ENCODE measurements at places on chromosomes 4 and X. TPM values are rescaled to one million over a fixed set of nuclear protein-coding genes. Genes with fewer than 3 reads are reported as not detected.

CCDC160 gene
- not detected for total RNA-seq

DNA sequence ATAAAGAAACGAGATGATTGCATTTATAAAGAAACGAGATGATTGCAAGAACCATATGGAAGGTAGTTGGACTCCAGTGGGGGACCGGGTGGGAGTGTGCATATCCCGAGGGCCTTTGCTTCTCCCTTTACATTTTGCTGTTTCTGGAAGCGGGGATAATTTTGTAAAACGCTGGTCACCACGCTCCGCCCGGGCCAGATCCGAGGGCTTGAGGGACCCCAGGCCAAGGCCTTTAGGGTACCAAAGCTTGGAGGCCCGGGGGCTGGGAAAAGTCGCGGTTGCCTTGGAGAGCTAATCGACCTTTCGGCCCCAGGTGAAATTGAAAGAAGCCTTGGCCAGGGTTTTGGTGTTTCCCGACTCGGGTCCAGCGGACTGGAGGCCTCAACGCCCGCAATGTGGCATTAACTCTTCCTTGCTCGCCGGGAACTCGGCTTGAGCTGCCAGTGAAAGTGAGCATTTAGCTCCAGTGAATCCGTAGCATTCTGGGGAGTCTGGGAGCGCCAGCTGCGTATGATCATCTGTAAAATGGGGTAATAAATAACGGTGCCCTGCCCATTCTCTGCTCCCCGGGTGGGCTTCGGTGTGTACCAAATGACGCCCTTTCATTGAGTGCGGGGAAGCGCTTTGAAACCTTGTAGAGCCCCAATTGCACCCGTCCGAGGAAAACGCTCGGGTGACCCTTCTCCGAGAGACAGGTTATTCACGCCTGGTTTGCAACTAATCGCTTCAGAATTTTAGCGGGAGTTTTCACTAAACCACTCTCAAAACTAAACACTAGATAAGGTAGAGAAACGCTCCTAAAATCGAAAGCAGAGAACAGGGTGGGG is 4.5 kb downstream of the NKX3-2 start:
- no peak for DNase-seq

TBC1D8B gene
- 0.99 TPM for total RNA-seq

DNA sequence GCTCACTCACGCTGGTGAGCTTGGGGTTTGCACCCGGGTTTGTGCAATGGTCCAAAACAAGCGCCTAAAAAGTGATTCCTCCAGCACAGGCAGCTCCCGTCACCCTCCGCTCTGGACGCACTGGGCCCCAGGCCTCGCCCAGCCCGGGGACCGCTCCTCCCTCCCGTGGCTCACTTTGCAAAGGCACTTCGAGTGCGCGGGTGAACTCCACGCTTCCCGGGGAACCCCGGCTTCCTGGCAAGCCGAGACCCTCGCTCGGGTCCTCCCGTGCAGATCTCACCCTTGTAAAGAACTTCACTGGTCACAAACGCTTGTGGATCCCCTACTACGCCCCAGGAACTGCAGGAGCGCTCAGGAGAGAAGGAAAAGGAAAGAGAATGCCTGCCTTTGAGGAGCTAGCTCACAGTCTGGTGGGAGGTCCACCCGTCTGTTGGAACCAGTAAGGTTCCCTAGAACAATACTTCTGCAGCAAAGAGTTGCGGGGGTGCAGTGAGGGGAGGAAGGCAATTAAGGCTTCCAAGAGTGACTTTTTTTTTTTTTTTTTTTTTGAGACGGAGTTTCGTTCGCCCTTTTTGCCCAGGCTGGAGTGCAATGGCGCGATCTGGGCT is at the start of gene CTPS2:
Gene CTPS2 (minus strand): TSS at position 122 of the 608 bp plus-strand sequence. CDS start 9,767 bp downstream, outside the sequence.
- peak; percentile 39 for DNase-seq

GRCh38 chr4:125833-126232 is 1.5 kb downstream of the ZNF718 start:
- DNase-seq, result no peak

GRCh38 chrX:124272370-124272982 is 60.0 kb upstream of the TEX13D start:
- no peak for DNase-seq

GRCh38 chrX:7943600-7944245 is 16.5 kb upstream of the PNPLA4 start:
- DNase-seq, result no peak

MAGEA1 gene
- total RNA-seq, result not detected

GRCh38 chrX:42577936-42578470 is 200.0 kb downstream of the PPP1R2C start:
- peak; percentile 7 for DNase-seq

- DNase-seq, result no peak
These were observed 153.3 kb upstream of the TENT5D start for GRCh38 chrX:80266979-80267378.

DNA sequence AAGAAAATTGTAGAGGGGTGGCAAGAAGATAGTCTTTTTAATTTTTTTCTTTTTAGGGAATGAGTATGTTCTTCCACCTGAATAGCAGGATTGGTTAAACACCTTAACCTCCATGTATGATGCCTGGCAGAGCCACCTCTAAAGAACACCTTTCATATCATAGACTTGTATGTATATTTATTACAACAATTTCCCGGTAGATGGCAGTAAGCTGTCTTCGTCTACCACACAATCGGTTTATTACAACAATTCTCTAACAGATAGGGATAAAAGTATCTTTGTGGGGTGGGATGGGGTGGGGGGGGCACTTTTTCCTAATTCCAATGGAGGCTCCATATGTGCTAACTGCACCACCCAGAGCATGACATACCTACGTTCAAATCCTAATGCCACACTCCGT is 255.5 kb downstream of the LDB2 start:
- DNase-seq, result no peak

DNA sequence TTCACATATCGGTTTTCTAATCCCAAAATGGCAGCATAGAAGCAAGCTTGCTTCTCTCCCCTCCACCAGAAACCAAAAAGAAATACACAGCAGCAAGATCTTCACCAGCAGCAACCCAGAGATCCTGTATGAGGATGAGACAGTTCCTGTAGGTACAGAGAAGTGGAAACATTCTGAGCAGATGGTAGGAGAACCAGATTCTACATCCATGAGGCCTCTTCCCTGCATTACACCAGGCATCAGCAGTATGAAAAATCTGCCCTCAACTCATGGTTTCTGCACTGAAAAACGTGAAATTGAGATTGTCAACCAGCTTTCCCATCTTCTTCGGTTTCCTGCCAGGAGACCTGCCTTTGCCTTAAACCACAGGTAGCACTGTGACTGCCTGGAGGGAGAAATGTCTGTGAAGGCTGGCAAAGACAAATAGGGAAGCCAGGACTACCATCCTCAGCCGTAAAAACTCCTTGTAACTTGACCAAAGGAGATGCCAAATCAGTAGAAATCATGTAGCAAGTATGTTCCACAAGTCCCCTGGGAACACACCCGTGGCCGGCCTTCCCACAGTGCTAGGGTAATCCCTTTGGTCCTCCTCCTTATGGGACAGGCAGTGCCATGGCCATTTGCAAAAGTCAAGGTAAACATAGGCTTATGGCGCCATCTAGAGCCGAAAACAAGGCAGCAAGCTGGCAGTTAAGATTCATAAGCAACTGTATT is 24.0 kb upstream of the MTHFD2L start:
- peak; percentile 43 for DNase-seq

DNA sequence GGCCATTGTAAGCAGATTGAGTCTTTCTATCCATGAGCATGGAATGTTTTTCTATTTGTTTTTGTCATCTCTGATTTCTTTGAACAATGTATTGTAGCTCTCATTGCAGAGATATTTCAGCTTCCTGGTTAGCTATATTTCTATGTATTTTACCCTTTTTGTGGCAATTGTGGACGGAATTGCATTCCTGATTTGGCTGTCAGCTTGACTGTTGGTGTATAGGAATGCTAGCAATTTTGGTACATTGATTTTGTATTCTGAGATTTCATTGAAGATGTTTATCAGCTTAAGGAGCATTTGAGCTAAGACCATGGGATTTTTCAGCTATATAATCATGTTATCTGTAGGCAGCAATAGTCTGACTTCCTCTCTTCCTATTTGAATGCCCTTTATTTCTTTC is 154.6 kb downstream of the GUCY2F start:
- no peak for DNase-seq

SMR3B gene
- not detected for total RNA-seq

DNA sequence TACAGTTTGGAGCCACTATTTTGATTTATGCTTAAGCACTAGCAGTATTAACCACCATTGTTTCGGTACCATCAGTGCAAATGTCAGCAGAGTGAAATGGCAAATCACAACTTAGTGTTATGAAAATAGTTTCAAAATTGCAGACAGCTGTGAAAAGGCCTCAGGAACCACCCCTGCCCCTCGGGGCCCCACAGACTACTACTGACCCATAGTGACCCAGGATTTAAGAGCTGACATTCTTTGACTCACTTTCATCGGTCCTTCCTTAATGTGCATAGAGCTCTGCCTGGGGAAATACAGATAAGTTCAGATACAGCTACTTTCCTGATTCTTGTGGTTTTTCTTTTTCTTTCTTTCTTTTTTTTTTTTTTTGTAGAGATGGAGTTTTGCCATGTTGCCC is 3.3 kb upstream of the BBS7 start:
- DNase-seq, result no peak

- no peak for DNase-seq
These were observed 346.6 kb upstream of the TENM3 start for GRCh38 chr4:181896614-181897013.

DNA sequence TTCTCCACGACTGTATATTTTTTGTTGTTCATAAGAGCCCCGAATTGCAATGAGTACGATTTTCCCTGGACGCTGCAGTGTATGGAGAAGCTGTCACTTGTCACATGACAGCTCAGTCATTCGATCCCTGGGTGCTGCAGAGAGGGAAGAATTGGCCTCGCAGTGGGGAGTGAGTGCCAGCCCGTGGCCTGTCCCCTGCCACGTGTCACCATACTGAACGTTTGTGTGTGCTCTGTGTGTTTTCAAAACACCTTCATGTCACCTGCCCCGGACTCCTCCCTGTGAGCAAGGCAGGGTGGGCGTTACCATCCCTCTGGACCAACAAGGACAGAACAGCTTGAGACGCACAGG is 77.9 kb downstream of the TBL1X start:
- DNase-seq, result no peak

SSX3 gene
- not detected for total RNA-seq

GRCh38 chrX:97066381-97066780 is 182.7 kb downstream of the RPA4 start:
- DNase-seq, result no peak

GRCh38 chr4:168759321-168759720 is 250.7 kb downstream of the CBR4 start:
- DNase-seq, result no peak

DNA sequence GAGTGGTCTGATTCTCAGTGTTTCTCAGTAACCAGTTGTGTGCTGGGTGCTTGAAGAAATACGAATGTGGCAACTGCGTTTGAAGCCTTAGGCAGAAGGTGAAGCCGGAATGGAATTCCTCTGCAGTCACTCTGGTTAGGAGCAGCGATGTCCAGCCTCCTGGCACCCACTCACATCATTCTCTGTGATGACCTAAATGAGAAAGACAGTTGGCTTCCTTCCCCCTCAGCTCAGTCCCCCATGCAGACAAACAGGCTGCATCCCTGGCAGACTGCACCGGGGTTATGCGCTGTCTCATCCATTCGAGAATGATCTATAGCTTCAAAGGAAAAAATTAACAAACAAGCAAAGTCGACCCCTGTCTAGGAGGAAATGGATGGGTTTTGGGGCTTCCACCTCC is 170.1 kb upstream of the SCML1 start:
- DNase-seq, result no peak

GRCh38 chrX:153601511-153602110 is 2.7 kb upstream of the CCNQ start:
- DNase-seq, result no peak

DNA sequence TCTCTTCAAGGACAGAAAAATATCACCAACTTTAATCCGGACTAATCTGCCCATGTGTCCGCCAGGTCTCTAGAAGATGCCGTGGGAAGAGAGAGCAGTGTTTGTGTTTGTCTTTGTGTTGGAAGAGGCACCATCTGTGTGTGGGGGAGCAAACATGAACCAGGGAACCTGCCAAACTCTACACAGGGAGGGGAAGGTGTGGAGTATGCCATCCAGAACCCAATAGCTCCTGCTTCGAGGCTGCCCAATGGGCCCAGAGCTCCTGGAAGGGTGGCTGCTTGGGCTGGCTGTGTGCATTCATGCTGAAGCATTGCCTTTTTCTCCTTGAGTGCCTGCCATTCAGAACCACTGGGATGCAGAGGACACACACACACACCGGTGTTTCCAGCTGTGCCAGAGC is 536.2 kb downstream of the MID1IP1 start:
- DNase-seq, result no peak

DCUN1D4 gene
- total RNA-seq, result 58.9 TPM

- no peak for DNase-seq
These were observed 91.7 kb upstream of the HPGD start for GRCh38 chr4:174613979-174614378.

DNA sequence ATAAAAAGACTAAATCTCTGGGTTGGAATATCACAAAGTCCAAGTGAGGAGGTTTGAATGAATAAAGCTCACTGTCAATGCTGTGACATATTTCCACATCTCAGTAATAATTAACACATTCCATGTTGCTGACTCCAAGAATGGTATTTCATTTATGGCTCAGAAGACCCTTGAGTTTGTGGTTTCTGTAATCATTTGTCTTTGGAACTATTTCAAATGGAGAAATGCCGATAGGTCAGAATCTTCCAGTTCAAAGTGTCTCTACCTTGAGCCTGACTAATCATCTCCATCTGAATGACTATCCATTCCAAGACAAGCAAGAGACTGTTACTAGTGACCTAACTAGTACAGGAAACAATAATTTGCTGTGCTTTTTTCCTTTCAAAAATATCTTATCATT is 24.2 kb upstream of the SLC2A9 start:
- DNase-seq, result no peak

GRCh38 chrX:4830880-4831557 is 1117.6 kb upstream of the PRKX start:
- DNase-seq, result no peak

- DNase-seq, result no peak
These were observed 49.3 kb upstream of the CD40LG start for GRCh38 chrX:136598631-136599030.

GRCh38 chr4:172308078-172308477 is 494.9 kb downstream of the GALNTL6 start:
- no peak for DNase-seq

MED28 gene
- 50.1 TPM for total RNA-seq

GRCh38 chr4:98148856-98149255 is 5.6 kb upstream of the STPG2 start:
- no peak for DNase-seq

DNA sequence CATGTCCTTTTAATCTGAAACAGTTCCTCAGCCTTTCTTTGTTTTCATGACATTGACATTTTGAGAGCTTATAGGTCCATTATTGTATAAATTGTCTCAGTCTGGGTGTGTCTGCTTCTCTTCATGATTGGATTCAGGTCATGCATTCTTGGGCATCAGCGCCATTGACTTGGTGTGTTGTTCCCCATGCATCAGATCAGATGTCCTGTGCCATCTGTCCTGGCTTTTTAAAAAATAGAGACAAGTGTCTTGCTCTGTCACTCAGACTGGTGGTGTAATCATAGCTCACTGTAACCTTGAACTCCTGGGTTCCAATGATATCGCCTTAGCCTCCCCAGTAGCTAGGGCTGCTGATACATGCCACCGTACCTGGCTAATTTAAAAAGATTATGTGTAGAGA is 55.7 kb downstream of the TBC1D14 start:
- no peak for DNase-seq

Measured in naive thymus-derived CD4-positive, alpha-beta T cell (primary cell).